ENCODE measurements at places on chromosomes 2 and 18.

DNA sequence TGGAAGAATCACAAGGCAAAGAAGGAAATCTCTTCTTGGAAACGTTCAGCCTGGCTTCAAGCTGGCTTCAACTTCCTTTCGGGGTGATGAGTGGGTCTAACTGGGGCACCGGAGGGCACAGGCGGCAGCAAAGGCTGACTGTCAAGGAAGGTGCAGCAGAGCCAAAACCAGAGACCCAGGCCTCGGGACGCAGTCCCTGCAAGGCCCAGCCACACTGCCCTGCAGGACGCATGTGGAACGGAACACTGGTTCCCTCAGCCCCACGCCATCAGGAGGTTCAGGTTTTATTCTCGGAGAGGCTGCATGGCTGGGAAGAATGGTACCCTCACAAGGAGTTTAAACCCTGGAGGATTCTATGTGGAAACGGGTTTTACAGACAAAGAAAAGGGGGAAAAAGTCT is 165.5 kb downstream of the HDAC4 start:
- no peak for DNase-seq

GRCh38 chr2:155645791-155646190 is 686.7 kb downstream of the NR4A2 start:
- DNase-seq: no peak

DNA sequence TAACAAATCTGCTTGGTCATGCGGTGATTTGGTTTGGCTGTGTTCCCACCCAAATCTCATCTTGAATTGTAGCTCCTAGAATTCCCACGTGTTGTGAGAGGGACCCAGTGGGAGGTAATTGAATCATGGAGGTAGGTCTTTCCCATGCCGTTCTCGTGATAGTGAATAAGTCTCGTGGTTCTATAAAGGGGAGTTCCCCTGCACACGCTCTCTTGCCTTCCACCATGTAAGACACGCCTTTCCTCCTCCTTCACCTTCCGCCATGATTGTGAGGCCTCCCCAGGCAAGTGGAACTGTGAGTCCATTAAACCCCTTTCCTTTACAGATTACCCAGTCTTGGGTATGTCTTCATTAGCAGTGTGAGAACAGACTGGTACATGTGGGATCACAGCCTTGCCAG is 36.7 kb downstream of the TRABD2A start:
- no peak for DNase-seq

- DNase-seq: no peak
Measured at GRCh38 chr2:178282075-178282815, 87.9 kb downstream of the OSBPL6 start.

DNA sequence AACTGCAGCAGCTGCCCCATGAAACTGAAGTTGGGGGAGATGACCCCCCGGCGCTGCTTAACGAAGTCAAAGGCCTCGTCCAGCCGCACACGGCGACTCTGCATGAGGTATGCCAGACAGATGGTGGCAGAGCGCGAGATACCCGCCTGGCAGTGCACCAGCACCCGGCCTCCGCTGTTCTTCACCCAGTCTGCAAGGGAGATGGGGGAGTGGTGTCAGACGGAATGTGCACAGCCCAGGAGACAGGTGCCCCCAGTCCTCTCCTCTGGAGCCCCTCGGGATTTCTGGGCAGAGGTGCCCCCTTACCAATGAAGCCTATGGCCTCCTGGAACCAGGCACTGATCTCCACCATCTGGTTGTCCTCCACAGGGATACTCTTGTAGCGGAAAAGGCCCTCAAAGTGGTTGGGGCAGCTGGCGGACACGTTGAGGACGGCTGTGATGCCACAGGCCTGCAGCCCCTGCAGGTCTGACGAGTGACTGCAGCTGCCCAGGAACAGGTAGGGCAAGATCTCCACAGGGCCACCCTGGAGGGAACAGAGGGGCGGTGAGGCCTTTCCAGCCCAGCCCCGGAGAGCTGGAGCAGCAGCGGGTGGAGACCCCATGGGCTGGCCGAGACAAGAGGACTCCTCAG is 1.3 kb downstream of the DUSP2 start:
- DNase-seq: no peak

- no peak for DNase-seq
Measured at GRCh38 chr2:98296440-98296839, 49.8 kb upstream of the CNGA3 start.

GRCh38 chr2:98731041-98731893 is at the start of gene MGAT4A:
Gene MGAT4A, minus strand, starts transcription at chr2:98731132. Its CDS starts 4,800 bp downstream, at chr2:98726332.
- no peak for DNase-seq

DNA sequence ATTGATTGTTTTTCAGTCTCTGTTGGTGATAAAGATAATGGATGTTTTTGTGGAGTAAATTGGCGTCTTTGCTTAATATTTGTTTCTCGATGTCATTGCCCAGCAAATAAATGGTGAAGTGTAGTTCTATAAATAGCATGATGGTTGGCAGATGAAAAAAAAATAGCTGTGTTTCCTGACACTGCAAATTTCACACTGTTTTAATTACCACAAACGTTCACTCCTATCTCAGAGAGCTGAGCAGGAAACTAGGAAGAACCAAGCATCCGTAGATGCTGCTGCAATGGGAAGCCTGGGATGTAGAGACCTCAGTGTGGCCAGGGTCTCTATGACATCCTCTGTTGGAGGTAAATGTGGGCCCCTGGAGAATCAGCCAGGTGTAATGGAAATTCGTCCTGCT is 183.2 kb downstream of the CYRIA start:
- DNase-seq: no peak

DNA sequence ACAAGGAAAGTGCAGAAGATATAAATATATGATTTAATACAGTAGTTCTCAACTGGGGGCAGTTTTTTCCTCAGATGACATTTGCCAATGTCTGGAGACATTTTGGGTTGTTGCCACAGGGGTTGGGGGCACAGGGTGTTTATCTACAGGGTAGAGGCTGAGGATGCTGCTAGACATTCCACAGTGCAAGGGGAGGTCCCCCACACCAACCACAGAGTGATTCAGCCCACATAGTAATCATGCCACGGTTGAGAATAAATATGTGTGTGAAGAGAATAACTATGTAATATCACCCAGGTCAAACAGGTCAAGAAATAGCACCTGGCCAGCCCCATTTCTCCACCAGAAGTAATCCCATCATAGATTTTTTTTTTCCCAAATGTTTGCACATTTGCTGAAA is 17.9 kb downstream of the DYSF start:
- DNase-seq: no peak

GRCh38 chr2:180143633-180144337 is 136.7 kb upstream of the CWC22 start:
- DNase-seq: no peak

DNA sequence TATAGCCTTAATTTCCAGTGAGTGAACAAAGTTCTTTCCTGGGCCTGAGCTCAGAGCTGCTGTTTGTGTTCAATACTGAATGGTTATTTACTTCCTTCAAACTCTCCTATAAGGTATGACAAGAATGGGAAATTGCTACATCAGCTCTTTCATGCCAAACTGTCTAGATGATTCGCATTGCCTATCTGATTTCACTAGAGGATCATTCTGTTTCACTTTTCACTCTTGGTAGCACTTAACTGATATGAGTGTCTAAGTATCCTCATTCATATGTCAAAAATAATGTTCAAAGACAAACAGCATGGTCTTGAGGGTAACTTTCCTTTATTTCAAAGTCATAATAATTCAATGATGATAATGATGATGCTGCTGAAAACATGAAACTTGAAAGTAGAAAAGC is 32.9 kb upstream of the SCG2 start:
- DNase-seq: no peak

All from AG09319 (cell line).